ENCODE measurements at places on chromosomes 16 and 17.

- DNase-seq, result no peak
Observed at GRCh38 chr17:72976971-72977770, 115.3 kb downstream of the SLC39A11 start.

GRCh38 chr16:85159179-85159980 lies 47.1 kb upstream of the CIBAR2 start:
- peak; percentile 78 for DNase-seq

DNA sequence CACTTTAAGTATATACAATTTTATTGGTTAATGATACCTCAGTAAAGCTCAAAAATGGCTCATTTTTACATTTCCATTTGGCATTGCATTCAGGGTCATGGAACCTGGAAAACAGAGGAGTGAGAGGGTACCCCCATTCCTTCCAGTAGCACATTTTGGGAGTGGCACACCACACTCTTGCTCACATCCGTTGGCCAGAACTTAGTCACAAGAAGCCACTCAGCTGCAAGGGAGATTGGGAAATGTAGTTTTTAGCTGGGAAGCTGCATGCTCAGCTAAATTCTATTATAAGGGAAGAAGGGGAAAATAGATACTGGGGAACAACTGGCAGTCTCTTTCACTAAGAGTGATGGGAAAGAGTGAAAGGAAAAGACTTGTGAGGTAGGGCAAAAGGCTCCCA lies 102.5 kb upstream of the TMEM97 start:
- DNase-seq, result no peak

GRCh38 chr16:66728117-66728787 lies 23.2 kb downstream of the DYNC1LI2 start:
- DNase-seq, result peak; percentile 60

GRCh38 chr16:84806256-84806889 lies 13.4 kb upstream of the CRISPLD2 start:
- no peak for DNase-seq

- no peak for DNase-seq
Observed at GRCh38 chr16:53172517-53172916, 117.7 kb downstream of the CHD9 start.

DNA sequence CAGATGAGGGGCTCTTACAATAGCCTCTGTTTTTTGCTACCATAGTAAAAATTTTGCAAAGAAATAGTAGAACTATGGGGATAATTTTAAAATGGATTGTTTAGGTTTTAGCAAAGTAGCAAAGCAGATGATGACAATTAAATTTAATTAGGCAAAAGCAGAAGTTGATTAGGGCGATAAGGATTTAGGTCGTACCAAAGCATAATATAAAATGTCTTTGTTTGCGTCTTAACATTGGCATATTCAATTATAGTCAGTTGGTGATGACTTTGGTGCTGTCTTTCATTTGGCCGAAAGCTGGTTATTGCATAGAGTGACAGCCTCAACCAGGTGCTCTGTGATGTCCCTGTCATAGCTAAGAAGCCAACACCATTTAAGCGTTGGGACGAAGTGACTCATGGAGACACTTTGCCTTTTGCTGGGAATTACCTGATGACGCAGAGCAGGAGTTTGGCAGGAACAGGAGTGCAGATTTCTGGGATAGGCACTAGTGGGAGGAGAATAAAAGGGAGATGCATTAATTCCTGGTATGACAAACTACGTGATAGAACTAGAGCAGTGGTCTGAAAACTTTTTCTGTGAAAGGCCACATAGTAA lies 38.3 kb downstream of the MAP2K6 start:
- no peak for DNase-seq

DNA sequence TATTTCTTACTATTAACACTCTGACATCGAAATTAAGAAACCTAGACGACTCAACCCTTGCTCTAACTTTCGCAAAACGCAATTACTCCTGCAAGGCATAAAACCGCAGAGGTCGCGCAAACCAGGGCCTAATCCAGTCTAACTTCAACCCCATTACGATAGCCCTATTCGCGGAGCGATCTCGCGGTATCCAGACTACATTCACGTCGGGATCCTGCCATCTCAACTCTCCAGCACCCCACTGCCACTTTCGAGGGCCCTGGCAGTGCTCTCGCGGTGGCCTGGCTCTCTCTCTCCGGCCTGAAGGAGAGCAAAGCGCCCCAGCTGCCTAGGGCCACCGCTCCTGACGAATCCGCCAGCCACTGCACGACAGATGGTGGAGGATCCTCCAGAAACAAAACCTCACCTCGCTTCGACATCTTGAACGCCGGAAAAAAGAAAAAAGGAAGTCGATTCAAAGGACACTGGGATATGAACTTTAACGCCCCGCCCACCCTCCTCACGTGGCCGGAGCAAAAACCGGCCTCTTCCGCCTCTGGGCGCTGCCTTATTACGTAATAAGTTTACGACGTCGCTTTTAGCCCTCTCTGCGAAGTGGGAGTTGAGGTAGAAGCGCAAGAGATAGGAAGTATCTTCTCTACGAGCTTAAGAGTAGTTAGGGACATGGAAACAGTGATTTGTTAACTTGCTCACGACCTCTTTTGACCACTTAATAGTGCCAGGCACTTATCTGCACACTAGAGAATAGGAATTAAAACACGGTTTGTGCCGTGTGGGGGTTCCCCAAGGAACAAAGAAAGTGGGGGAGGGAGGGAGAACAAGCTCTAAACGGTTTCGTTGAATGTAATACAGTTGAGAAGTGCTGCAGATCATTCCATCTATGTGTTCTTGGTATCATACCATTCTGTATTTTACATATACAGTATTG lies at the start of gene RPL23:
RPL23 (minus strand) TSS at position 430 of the 928 bp plus-strand sequence; CDS start at position 419, 11 bp downstream.
- DNase-seq, result peak; percentile 97
